ENCODE measurements at places on chromosomes 3 and 15. TPM values are rescaled to one million over a fixed set of nuclear protein-coding genes. Genes with fewer than 3 reads are reported as not detected.

The SERPINI2 gene
- not detected for total RNA-seq

The SLC7A14 gene
- 1.2 TPM for total RNA-seq

The DUOX1 gene
- total RNA-seq = 98.7 TPM

The SLC30A4 gene
- total RNA-seq = 10.3 TPM

The PLA1A gene
- 1.7 TPM for total RNA-seq

The AGBL1 gene
- total RNA-seq = not detected

The CALML4 gene
- total RNA-seq = 6.1 TPM
